HepG2 (cell line): ENCODE measurements at places on chromosomes 5 and 9. TPM values are rescaled to one million over a fixed set of nuclear protein-coding genes. Genes with fewer than 3 reads are reported as not detected.

GRCh38 chr5:33074548-33074947, 363.4 kb downstream of the NPR3 start:
- H3K4me3 ChIP-seq = no peak overlapping the region
- H3K27ac ChIP-seq = no peak overlapping the region
- H3K36me3 ChIP-seq = no peaks in the 10 kb centered on the region
- DNase-seq = no peak

DNA sequence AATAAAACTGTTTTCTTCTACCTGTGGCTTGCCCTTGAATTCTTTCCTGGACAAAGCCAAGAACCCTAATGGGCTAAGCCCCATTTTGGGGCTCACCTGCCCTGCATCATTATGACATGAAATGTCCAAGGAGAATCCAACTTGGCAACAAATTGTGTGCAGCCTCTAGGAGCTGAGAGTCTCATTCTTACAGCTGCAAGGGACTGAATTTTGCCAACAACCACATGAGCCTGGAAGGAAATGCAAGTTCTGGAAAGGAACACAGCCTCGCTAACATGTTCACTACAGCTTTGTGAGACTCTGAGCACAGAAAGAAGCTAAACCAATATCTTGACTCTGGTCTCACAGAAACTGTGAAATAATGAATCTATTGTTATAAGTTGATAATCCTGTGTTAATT, 94.8 kb upstream of the CDH12 start:
- no peaks in the 10 kb centered on the region for H3K36me3 ChIP-seq
- no peaks in the 10 kb centered on the region for H3K27me3 ChIP-seq
- no peak overlapping the region for H3K27ac ChIP-seq
- no peak overlapping the region for H3K4me3 ChIP-seq
- H3K4me1 ChIP-seq = no peaks in the 10 kb centered on the region

GRCh38 chr9:134285215-134285845, 40.9 kb upstream of the RXRA start:
- no peaks in the 10 kb centered on the region for H3K36me3 ChIP-seq
- no peak for DNase-seq
- H3K4me1 ChIP-seq = peaks cover 11% of the 10 kb centered on the region
- no peak overlapping the region for H3K27ac ChIP-seq

MRNIP gene
- 11.3 and 15.5 TPM in 2 replicates for total RNA-seq

GRCh38 chr9:26262421-26263107, 584.3 kb upstream of the TUSC1 start:
- H3K4me3 ChIP-seq = no peak overlapping the region
- no peaks in the 10 kb centered on the region for H3K36me3 ChIP-seq
- no peaks in the 10 kb centered on the region for H3K27me3 ChIP-seq
- H3K27ac ChIP-seq = no peak overlapping the region
- no peak for DNase-seq
- no peaks in the 10 kb centered on the region for H3K4me1 ChIP-seq

GRCh38 chr5:50547303-50547702, 106.2 kb upstream of the EMB start:
- no peaks in the 10 kb centered on the region for H3K36me3 ChIP-seq
- H3K4me1 ChIP-seq = no peaks in the 10 kb centered on the region
- H3K27me3 ChIP-seq = no peaks in the 10 kb centered on the region
- no peak overlapping the region for H3K4me3 ChIP-seq

SNX2 gene
- 78.8 and 125 TPM in 2 replicates for total RNA-seq

DNAH5 gene
- total RNA-seq = 0.03 and 0.09 TPM in 2 replicates

GRCh38 chr5:123367739-123368138, 55.5 kb downstream of the CEP120 start:
- H3K4me1 ChIP-seq = no peaks in the 10 kb centered on the region
- DNase-seq = no peak
- H3K4me3 ChIP-seq = no peak overlapping the region
